Activated CD4-positive, alpha-beta T cell treated with anti-CD3 and anti-CD28 coated beads, Interleukin-2, amount 50 U/mL, for 16 hours (primary cell): ENCODE measurements at places on chromosomes 11 and 22.

- DNase-seq, result no peak
Measured at GRCh38 chr22:38163844-38164550, 17.6 kb downstream of the PLA2G6 start.

- no peak for DNase-seq
Measured at GRCh38 chr11:11416917-11417316, 63.9 kb upstream of the CSNK2A3 start.

- no peak for DNase-seq
Measured at GRCh38 chr22:19626666-19627065, 87.6 kb upstream of the SEPTIN5 start.

- no peak for DNase-seq
Measured at GRCh38 chr22:44305888-44306287, 6.9 kb downstream of the SHISAL1 start.

DNA sequence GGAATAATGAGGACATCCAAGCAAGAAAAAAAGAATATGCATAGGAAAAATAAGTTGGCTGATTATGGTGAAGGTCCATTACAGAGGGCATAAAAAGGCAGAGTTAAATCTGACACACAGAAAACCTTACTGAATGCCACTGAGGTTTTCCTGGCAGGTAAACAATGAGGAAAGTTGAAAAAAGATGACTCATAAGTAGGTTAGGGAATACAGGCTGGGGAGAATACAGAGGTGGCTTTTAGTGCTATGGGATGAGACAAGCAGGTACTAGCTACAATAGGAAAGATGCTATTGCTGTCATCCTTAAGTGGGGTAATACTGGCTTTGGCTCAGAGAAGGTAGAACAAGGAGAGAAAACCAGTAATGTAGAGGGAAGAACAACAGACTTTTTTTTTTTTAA lies 44.7 kb downstream of the CSTF3 start:
- no peak for DNase-seq

DNA sequence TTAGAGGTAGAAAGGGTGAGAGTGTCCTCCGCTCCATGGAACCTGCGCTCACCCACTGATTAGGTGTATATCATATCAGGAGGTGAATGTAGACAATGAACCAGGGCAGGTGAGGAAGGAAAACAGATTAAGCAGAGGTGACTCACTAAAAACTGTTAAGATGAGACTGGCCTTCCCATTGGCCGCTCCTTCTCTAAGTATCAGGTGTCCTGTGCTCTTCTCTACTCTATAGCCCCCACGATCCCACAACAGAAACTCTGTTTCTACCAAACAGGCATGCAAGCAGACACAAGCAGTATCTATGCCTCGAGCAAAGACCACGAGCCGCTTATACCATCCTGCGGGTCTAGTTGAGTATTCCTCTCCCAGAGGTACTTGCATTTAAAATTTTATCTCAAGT lies 103.1 kb downstream of the SNX19 start:
- DNase-seq, result no peak

- DNase-seq, result no peak
Measured at GRCh38 chr22:22329792-22330191, 85.2 kb downstream of the VPREB1 start.

DNA sequence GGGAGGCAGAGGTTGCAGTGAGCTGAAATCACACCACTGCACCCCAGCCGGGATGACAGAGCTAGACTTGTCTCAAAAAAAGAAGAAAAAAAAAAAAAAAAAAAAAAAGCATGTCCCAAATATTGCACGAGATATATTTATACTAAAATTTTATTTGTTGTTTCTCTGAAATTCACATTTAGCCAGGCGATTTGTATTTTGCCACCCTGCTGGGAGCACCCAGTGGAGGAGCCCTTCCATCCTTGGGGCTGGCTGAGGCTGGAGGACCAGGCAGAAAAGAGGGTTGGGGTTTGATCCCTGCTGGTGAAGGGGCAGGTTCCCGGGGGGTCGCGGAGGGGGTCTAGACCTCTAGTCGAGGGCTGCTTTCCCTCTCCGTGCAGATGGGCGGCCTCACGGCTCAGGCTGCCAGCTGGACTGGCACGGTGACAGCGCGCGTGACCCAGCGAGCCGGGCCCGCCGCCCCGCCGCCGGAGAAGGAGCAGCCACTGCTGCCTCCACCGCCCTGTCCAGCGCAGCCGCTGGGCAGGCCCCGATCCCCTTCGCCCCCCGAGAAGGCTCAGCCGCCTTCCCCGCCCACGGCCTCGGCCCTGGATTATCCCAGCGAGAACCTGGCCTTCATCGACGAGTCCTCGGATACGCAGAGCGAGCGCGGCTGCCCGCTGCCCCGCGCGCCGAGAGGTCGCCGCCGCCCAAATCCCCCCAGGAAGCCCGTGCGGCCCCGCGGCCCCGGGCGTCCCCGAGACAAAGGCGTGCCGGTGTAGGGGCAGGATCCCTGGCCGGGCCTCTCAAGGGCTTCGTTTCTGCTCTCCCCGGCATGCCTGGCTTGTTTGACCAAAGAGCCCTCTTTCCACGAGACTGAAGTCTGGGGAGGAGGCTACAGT lies 952 bp upstream of the CATSPERZ start:
- DNase-seq, result no peak

DNA sequence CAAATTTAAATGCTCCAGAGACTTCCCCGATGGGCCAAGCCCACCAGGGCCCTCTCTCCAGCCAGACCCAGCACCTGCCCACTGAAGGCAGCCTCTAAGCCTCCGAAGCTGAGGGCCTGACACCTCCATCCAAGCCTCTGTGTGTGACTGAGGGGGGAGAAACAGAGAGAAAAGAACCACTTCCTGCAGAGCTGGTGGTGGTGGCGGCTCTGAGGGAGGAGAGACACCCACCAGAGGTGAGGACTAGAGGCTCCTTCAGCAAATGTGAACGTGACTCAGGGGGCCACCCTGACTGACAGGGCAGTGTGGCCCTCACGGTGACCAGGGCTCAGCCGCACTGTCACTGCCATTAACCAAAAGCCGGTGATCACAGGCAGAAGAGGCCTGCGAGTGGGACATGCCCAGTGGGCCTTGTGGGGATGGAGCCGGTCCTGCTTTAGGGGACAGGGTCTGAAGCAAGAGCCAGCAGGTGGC lies 31.0 kb upstream of the CD5 start:
- DNase-seq, result peak; percentile 74

- no peak for DNase-seq
Measured at GRCh38 chr11:112884012-112884767, 77.0 kb upstream of the NCAM1 start.

- no peak for DNase-seq
Measured at GRCh38 chr11:71500601-71501021, 26.5 kb upstream of the KRTAP5-7 start.

GRCh38 chr22:32473388-32473952 lies 1.1 kb upstream of the FBXO7 start:
- peak; percentile 82 for DNase-seq
